GM03348 (cell line): ENCODE measurements at places on chromosomes 2 and 18.

DNA sequence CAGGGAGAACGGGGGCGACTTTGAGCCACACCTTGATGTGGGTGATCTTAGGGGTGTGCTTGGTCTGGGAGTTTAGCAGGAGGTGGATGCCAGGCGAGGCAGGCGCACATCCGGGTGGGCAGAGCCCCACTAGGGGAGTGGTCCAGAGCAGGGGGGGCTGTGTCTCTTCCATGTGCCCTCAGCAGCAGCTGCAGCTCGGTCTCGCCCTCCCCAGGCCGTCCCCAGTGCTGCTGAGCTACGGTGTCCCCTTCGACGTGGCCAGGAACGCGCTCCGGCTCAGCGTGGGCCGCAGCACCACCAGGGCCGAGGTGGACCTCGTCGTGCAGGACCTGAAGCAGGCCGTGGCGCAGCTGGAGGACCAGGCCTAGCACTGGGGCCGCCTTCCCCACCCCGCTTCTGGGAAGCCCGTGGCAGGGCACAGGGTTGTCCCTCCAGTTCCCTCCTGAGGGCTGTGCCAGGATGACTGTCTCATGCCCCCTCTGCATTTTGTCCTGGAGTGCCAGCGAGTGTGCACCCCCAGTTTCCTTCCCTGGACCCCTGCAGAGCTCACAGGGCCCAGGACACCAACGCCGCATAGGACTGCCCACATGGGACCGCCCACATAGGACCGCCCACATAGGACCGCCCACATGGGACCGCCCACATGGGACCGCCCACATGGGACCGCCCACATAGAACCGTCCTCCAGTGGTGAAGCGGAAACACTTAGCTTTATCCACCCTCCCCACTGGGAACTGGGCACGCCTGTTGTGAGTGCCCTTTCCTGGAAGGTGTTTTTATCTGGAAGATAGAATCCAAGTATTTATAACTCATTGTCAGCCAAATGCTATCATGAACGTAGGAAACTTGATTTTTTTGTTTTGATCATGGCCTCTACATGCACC is 1.9 kb upstream of the ESPNL start:
- no peak for DNase-seq

DNA sequence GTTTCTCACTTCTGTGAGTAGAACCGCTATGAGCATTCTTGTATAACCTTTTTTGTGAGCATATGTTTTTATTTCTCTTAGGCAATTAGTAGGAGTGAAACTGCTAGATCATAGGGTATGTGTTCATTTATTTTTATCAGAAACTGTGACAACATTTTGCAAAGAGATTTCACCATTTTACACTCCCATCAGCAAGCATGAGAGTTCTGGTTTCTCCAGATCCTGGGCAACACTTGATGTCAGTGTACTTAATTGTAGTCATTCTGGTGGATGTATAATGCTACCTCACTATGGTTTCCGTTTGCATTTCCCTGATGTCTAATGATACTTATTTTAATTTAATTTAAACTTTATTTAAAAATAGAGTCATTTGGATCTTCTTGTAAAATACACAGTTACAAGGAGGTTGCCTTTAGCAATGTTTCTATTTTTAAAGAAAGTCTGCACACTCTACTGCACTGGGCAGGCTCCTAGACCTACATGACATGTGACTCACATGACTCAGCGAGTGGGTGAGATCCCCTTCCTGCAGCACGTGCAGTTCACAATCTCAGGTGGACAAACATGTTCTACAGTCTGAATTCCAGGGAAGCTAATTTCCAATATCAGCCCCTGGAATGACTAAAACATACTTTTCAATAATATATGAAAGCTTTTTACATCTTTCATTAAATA is 127.0 kb upstream of the BCL2L11 start:
- no peak for DNase-seq

DNA sequence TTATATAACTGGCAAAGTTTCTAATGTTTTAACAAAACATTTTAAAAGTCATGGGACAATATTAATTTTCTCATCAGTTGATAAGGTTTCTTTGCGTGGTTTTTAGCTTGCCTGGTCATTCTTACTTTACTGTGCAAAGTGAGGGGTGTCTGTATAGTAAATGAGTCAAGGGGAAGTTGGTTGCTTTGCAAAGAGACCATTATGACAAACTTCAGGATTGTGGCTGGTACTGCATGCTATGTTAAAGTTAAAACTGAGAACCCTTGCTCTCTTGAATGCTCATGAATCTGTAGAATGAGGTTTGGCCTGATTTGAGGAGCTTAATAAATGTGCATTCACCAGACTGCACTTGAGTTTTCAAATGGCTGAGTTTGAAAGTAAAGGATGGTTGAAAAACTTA is 47.0 kb downstream of the COL4A4 start:
- no peak for DNase-seq

GRCh38 chr2:241323778-241324177 is 8.1 kb downstream of the SEPTIN2 start:
- no peak for DNase-seq

DNA sequence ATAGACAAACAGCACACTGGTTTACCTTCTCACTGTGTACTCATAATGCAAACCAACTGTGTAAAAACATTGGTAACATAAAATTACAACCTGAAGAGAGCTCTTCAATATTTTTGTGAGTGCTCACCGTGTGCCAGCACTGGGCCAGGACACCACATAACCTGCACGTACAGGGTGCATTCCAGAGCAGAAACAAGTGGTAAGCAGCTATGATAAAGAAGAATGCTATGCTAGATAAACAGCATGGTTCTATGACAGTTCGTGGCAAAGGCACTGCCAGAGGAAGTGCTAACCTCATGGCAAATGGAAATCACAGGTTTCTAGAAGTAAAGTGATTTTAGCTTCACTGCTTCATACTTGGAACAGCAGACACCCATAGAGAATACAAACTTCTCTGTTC is 343.5 kb downstream of the MTX2 start:
- peak; percentile 55 for DNase-seq

GRCh38 chr2:124640221-124640750 is 615.2 kb downstream of the CNTNAP5 start:
- no peak for DNase-seq

DNA sequence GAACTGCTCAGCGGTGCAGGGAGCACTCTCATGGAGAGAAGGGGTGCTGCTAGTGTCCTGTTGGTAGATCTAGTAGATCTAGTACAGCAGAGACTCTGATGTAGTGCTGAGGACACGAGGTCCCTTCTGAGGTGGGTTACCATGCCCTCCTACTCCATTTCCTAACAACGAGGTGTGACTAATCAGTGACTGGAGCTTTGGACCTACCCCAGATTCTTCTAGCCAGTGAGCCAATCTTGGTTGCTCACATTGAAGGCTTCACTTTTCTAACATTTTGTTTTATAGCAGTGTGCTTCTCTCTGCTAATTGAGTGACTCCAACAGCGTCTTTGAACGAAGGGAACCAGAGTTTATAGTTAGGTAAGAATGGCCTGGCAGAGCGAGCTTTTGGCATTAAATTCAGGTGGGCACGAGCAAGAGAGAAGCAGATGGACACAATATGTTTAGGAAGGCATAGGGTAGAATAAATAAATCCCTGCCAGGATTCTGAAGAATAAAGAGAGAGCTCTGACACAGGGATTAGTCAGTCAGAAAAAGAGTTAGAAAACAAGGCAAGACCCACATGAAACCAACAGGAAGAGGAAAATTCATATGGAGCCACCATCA is 306.0 kb upstream of the RAB12 start:
- DNase-seq: peak; percentile 10

- DNase-seq: peak; percentile 18
These were observed 176.5 kb downstream of the RBM43 start for GRCh38 chr2:151085181-151085611.

- DNase-seq: no peak
These were observed 267.7 kb downstream of the ALPK2 start for GRCh38 chr18:58361212-58361611.

DNA sequence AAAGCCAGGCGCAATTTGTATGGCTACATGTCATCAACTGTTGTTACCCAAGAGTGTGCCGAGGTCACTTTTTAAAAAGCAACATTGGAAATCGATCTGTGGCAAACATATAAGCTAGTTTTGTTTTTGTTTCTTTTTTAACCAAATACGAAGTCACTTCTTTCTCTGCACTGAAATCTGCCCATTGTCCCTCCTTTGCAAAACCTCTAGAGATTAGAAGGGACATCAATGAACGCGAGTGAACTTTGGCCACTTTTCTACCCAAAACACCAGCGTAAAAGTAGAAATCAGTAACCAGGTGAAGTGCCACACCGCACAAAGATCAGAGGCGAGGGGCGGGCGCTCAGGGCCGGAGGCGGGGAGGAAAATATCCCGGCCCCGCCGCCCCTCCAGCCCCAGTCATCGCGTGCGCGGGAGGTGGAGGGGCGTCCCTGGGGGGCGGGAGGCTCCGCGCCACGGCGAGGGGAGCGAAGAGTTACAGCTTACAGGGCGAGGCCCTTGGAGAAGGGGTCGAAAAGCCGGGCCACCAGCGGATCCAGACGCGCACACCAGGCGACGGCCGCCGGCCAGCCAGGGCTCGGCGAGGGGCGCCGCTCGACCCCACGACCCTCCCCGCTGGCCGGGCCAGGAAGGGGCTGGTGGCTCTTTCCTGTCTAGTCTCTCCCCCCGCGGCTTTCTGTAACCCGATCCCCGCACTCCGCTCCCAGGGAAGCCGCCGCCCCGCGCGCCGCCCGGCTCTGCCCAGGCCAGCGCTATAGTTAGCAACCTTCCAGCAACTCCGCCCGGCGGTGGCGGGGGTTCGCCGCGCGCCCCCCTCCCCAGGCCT is 993 bp downstream of the RBMS1 start:
- peak; percentile 85 for DNase-seq

GRCh38 chr2:187614756-187615155 is 60.5 kb upstream of the TFPI start:
- DNase-seq: peak; percentile 31

GRCh38 chr2:196967116-196967515 is 40.6 kb upstream of the PGAP1 start:
- peak; percentile 39 for DNase-seq

GRCh38 chr2:219707496-219708285 is 80.3 kb downstream of the SLC4A3 start:
- DNase-seq: no peak

DNA sequence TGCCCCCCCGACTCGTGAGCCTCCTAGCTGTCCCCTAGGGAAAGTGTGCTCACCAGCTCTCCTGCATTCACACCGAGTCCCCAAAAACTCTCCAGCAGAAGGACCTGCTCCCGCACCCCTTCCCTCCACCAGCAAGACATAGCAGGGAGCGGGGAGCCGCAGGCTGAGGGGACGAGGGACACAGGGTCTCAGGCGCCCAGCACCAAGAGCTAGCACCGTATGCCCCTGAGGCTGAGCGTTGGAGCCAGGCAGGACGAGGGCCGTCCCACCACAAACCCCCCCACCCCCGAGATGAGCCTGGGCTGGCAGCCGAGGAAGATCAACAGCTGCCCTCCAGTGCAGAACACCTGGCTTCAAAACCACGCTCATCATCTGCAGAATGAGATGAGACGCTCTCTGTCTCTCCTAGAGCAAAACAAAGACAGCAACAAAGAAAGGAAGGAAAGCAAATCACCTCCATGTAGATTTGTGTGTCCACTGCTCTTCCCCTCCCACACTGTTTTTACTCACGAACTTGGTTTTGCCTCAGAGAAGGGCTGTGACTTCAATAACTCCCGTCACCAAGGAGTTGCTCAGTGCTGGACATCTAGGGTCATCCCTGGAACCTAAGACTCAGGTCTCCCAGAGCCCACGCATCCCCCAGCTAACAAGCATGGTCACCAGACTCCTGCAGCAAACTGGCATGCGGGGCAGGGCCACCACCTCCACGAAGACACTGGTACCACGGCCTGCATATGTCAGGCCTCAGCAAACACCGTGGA is 39.7 kb upstream of the SALL3 start:
- no peak for DNase-seq

DNA sequence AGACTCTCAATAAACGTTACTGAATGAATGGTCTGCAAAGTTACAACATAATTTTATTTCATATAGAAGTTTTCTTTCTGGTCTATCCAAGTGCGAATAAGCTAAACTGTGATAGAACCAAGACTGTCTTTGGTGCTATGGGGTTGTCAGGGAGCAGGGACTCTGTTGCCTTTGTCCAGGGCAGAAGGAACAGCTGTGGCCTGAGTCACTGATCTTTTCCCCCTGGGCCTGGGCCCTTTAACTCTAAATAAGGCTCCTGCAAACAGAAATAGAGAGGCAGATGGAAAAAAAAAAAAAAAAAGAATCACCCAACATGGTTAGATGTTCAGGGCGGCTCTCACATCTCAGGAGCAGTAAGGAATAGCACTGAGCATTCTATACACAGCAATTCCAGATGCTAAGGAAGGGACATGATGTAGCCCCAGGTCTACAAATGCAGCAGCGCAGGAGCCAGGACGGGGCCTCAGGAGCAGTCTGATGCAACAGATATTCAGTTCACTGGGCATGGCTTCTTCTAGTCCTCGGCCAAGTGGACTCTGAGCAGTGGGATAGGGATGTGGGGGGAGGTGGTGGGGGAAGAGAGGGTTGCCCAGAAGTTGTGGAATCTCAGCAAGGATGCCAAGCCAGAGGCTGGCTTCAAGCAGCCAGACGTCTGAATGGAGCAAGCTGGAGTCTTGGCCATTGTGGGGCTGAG is 247.1 kb upstream of the SIX2 start:
- no peak for DNase-seq

DNA sequence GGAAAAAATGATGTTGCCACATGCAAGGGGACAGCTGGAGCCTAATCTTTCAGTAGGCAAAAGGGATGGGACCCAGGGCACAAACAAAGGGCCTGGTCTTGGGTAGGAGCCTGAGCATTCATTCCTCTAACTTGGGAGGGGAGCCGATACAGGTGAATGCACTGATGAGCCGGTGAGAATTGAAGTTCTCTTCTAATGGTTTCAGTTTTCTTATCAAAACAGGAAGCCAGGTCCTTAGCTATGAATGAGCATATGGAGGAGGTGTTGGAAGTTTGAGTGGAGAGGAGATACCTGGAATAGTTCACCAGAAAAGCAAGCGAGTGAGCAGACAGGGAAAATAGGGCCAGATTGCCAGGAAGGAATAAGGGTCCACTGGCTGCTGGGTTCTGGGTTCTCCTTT is 10.1 kb downstream of the DPP4 start:
- no peak for DNase-seq

DNA sequence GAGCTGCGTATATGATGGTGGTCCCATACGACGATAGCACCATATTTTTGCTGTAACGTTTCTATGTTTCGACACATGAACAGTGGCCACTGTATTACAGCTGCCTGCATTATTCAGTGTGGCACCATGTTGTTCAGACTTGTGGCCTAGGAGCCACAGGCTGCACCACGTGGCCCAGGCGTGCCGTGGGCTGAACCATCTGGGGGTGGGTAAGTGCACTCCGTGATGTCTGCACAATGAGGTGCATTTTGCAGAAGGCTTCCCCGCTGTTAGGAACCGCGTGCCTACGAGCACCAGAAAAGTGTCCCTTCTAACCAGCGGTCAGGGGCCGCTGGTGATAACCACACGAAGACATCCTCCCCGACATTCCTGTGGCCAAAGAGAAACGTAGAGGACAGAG is 433.7 kb upstream of the MYT1L start:
- no peak for DNase-seq

- DNase-seq: no peak
These were observed 116.6 kb downstream of the PTPRM start for GRCh38 chr18:7683753-7684152.

- no peak for DNase-seq
These were observed 45.8 kb downstream of the STK17B start for GRCh38 chr2:196125596-196125995.

- DNase-seq: no peak
These were observed 214.3 kb downstream of the MGAT5 start for GRCh38 chr2:134468164-134468563.

- no peak for DNase-seq
These were observed 354.2 kb downstream of the ZEB2 start for GRCh38 chr2:144165599-144166250.
